Substantia nigra (tissue), 51 donors: ENCODE measurements at places on chromosomes 7 and 10.

DNA sequence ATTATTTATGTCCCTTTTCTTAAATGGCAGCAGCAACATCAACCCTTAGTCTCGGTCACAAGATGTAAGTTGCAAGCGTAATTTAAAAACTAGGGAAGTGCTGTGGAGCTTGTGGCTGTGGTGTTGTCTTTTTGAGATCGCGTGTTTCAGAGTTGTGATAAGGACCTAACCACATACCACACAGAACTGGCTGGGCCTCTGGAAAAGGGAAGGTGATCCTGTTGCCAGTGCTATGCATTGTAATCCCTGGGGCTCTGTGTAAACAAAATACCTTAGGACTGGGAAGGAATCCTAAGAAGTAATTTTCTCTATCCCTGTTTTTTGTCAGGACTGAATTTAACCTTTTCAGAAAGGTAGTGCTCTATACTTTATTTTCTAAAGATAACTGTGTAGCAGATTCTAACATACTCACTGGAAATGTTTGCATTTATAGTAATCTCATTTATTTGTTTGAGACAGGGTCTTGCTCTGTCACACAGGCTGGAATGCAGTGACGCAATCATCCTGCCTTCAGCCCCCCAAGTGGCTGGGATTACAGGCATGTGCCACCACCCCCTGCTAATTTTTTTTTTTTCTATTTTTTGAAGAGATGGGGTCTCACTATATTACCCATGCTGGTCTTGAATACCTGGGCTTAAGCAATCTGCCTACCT lies 60.4 kb downstream of the INPP5F start:
- no peak for DNase-seq

DNA sequence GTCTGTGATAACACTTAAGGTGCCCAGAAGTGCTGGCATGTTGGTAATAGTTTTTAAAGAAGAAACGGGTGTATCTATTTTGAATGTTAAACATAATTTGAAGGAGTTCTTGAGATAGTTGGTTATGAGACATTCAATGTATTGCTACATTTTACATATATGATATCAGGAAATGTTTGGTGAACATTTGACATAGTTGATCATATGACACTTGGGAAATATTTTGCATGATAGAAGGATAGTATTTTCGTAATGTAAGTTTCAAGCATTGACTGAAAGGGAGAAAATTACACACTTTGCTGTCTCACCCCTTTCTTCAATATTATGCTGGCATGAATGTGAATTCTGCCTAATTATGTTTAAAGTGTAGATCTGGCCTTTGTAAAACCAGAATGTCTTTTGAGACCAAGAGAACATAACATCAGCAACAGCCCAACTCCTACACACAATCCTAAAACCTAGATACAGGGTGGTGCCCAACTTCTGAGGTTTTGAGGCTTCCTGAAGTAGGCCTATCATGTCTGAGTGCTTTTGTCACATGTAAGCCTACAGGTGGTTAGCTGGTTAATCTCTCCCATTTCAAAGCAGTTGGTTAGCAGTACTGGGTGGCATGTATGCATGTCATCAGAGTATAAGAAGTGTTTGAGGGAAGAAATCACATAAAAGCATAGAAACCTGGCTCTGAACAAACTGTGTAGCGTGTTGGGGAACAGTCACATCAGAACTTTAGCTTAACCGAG lies 2.1 kb downstream of the ADD3 start:
- DNase-seq, result no peak

DNA sequence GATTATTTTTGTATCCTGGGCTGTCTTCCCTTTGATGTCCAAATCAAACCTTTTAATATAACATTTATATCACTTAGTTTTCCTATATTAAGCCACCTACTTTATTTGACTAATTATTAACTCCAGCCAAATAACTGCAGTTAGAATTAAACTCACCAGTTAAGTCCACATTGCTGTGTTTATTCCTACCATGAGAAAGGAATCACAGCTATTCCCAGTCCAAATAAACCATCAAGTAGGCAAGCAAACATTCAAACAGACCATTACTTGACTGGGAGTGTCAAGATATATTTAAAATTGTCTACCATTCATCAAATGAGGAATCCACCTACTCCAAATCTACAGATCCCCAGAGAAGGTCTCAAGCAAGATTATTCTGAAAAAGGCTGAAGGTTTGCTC lies 22.4 kb downstream of the PDE1C start:
- DNase-seq, result no peak

DNA sequence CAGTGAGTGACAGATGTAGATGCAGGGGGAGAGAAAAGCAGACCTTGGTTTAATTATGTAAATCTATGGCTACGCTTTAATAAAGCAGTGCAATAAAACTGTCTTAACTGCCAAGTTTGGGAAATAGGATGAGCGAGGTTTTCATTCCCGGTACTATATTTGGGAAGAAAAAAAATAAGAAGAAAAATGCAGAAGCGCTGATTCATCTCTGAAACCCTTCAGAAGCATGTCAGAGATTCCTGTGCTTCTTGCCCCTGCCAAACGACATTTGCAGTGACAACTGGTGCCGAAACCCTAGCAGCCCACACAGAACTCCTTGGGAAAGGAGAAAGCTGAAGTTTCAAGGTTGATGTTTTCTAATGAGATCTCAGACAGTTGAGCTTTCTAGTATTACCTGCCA lies 380.7 kb downstream of the REEP3 start:
- DNase-seq, result no peak

- DNase-seq, result no peak
Observed at GRCh38 chr7:22555476-22555875, 55.5 kb upstream of the STEAP1B start.

- no peak for DNase-seq
Observed at GRCh38 chr10:129727071-129727470, 237.0 kb downstream of the EBF3 start.

GRCh38 chr10:113920875-113921274 lies 66.4 kb downstream of the NHLRC2 start:
- DNase-seq, result no peak

DNA sequence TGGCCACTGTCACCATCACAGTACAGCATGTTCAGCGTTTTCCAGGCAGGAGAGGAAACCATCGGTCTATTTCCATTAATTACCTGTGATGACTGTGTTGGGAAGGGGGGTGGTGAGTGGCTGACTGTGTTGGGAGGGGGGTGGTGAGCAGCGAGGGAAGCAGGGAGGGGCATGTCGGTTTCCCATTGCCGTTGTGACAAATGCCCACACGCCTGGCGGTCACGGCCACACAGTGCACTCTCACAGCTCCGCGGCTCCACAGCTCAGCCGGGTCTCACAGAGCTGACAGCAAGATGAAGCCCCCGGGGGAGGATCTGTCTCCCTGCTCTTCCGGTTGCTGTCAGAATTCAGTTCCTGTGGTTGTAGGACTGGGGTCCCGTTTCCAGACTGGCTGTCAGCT lies 39.0 kb downstream of the AP5Z1 start:
- DNase-seq, result no peak

DNA sequence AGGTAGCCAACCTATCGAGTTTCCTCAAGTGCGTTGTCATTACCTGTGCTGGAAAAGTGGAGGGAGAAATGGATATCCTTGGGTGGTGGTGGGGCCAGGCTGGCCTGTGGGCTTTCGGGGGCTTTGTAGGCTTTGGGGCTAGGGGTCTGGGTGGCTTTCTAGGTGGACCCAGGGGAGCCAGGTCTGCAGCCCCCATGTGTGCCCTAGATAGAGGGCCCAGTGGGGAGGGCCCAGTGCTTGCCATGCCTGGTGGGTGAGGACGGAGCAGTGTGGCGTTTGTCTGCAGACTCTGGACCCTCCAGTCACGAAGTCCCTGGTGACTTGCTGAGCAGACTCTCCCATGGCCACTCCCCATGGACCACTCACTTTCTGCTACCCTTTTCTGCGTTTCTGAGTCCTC lies 19.7 kb downstream of the EMX2 start:
- DNase-seq, result no peak
